ENCODE measurements at places on chromosomes 6 and 20.

DNA sequence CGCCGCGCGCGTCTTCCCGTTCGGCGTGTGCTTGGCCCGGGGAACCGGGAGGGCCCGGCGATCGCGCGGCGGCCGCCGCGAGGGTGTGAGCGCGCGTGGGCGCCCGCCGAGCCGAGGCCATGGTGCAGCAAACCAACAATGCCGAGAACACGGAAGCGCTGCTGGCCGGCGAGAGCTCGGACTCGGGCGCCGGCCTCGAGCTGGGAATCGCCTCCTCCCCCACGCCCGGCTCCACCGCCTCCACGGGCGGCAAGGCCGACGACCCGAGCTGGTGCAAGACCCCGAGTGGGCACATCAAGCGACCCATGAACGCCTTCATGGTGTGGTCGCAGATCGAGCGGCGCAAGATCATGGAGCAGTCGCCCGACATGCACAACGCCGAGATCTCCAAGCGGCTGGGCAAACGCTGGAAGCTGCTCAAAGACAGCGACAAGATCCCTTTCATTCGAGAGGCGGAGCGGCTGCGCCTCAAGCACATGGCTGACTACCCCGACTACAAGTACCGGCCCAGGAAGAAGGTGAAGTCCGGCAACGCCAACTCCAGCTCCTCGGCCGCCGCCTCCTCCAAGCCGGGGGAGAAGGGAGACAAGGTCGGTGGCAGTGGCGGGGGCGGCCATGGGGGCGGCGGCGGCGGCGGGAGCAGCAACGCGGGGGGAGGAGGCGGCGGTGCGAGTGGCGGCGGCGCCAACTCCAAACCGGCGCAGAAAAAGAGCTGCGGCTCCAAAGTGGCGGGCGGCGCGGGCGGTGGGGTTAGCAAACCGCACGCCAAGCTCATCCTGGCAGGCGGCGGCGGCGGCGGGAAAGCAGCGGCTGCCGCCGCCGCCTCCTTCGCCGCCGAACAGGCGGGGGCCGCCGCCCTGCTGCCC lies 1.1 kb downstream of the SOX4 start:
- no peak for DNase-seq

DNA sequence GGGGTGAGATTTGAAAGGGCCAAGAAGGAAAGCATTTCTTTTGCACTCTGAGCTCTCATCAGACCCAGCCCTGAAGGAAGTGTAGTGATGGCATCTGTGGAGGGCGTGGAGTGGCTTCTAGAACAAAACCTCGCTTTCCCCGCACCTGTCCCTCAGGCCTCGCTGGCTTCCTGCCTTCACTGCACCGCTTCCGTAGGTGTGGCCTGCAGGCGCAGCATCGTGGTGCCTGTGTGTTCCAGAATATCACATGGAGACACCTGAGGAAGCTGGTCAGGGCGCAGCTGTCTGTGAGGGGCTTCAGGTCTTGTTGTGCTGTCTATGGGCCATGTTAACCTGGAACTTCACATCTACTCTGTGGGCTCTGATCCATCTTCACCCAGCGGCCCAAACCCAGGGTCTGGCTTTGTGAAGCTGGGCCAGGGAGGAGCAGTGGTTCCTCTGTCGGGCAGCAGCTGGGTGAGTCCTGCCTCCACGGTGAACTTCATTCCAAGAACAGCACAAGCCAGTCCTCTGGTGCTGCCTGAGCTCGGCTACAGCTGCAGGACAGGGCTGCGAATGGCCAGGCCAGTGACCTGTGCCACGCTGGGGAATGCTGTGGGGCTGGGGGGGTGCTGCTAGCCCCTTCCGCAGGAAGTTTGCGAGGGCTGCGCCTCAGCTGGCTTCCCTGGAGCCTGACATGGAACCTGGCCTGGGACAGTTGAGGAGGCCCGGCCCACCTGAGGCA lies 40.9 kb downstream of the DSTN start:
- DNase-seq = no peak

DNA sequence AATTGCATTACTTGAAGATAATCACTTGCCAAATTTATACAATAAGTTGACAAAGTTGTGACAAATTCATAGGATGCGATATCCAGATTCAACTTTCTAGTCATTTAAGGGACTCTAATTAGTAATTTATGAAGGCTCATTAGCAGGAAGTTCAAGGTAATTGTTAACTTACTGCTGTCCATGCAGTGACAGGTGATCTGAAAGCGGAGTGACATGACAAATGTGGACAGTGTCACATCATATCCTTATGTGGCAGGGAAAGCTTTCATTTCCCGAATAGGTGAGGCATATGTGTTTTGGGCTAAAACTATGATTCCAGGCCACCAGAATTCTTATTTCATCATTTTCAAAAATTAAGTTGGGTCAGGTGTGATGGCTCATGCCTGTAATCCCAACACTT lies 115.9 kb upstream of the BMP2 start:
- no peak for DNase-seq

DNA sequence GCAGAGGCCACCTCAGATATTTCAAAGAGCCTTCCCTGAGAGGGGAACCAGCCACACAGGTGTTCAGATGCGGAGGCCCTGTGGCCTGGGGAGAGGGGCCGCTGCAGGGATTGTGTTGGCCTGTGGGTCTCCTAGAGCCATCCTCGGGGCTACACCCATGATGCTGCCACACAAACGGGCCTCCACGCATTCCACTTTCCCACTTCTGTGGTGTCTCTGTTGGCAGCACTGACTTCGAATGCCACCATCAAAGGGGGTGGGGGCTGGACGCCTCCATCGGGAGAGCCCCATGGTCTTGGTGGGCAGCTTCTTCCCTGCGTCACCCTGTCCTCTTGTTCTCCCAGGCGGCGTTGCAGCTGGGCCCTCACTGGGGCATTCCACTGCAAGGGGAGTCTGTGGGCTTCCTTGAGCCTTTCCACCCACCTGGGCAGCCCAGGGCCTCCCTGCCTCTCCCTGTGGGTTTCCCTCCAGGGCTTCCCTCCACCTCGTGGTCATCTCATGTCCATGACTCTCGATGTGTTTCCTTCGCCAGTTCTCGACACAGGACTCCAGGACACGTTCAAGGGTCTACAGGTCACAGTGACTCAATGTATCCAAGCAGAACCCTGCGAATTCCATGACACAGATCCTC lies 145.5 kb downstream of the ERMARD start:
- DNase-seq = no peak

- no peak for DNase-seq
Measured at GRCh38 chr6:121439926-121440325, 4.5 kb downstream of the GJA1 start.

DNA sequence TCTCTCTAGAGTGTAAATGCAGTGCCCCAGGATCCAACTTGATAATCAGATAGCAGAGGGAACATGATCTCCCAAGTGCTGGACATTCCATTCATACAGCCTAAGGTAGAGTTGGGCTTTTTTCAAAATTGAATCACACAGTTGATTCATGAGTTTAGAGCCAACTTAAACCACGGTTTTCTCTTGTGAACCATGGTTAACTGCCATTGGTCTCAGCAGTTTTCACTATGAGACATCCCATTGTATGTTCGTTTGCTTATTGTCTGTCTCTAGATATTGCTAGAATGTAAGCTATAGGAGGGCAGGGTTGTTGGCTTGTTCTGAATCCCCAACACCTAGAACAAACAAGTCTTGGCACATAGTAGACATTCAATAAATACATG lies 37.2 kb upstream of the TAF8 start:
- no peak for DNase-seq

GRCh38 chr6:1068905-1069304 lies 243.0 kb upstream of the FOXQ1 start:
- DNase-seq = no peak

- DNase-seq = no peak
Measured at GRCh38 chr6:139863346-139863745, 488.9 kb upstream of the CITED2 start.

DNA sequence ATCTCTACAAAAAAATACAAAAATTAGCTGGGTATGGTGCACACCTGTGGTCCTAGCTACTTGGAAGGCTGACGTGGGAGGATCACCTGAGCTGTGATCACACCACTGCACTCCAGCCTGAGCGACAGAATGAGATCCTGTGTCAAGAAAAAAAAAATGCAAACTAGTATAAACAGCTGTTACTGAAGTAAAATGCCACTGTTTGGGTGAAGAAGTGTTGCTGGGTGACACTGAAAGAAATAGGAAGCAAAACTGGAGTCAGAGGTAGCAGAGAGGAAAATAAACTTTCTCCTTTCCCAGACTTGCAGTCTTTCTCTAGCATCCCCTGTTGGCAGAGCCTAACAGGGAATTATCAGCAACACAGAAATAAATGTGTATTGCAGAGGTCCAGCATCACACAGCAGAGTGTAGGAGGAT lies 241.2 kb upstream of the PREP start:
- no peak for DNase-seq

- no peak for DNase-seq
Measured at GRCh38 chr6:3529232-3529631, 72.4 kb upstream of the SLC22A23 start.

- peak; percentile 56 for DNase-seq
Measured at GRCh38 chr6:143822584-143823024, 20.5 kb upstream of the LTV1 start.

GRCh38 chr20:19253916-19254820 lies 41.7 kb downstream of the SLC24A3 start:
- DNase-seq = no peak

- no peak for DNase-seq
Measured at GRCh38 chr6:10626154-10626741, 68.2 kb downstream of the C6orf52 start.

DNA sequence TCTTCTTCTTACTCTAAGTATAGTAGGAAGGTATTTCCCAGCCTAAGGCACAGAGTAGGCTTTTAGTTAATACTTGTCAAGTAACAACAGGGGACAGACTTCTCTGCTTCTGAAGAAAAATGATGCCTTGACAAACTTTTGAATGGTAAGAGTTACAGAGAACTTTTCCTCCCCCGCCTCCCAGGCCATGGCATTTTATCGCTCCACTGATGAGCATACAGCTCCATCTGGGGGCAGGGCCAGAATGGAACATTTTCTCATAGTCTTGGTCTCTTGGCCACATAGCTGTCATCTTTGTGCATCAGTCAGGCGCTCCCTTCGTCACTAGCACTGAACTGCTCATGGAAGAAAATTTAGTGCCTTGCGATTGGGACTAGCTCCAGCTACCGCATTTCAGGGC lies 1066.8 kb upstream of the CITED2 start:
- DNase-seq = peak; percentile 9

GRCh38 chr6:108260126-108260808 lies 573 bp downstream of the SNX3 start:
- peak; percentile 30 for DNase-seq

DNA sequence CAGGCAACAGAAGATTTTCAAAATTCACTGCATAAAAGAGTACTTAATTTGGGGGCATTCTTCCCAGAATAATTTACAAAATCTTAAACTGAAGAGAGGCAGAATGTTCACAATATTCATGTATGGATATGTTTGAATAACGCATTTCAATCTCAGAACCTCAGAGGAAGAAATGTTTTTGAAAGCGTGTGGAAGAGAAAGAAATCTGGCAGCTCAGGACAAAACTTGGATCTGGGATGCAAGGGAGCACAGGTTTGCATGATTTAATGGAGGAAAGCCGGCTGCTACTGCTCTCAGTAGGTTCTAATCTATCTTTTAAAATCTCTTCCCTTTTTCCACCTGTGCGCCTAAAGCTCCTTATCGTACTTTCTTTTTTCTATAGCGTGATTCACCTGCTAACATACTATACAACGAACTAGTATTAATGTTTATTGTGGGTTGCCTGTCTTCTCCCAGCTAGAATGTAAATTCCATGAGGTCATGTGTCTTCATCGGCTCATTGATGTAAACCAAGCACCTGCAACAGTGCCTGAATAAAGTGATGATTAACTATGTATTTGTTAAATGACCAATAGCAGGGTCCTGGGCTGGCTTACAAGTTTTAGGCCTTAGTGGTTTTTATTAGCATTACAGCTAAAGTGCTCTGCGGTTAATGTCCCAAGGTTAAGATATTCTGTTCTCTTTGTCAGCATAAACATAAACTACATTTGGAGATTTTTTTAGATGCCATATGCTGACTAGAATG lies 15.3 kb downstream of the PRL start:
- no peak for DNase-seq

DNA sequence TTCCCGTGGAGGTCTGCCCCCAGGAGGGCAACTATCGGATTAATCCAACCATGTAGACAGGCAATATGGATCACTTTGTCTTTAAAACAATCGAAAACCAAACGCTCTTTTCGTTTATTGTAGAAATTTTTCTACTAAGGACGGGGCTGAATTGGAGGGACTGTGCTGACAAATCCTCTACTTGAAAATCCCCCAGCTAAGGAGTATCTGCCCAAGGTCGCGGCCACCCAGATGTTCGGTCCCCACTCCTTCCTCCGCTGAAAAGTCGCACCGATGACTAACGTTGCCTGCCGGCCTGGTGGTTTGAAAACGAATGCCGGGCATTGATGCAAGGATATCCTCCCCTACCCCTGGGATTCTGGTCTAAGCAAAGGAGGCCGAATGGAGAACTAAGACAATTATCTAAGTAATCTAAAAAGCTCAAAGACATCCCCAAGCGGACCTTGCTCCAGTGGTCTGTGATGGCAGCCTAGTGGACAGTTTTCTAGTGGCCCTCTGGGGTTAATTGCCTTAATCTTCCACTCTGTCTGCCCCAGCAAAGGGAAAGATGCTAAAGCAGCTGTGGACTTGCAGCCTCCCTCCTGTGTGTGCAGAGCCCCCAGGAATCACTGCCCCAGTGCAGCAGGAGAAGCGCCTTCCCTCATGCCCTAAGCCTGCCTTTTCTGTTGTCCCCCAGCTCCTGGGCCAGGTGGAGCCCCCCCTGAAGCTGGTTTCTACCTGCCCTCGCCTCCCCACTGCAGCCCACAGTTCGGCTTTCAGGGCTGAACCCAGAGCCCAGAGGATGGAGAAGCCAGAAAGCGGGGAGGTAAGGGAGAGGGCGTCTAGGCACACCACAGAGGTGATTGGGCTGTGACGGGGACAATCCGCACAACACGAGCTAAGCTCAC lies 3.6 kb upstream of the FOXC1 start:
- DNase-seq = no peak

DNA sequence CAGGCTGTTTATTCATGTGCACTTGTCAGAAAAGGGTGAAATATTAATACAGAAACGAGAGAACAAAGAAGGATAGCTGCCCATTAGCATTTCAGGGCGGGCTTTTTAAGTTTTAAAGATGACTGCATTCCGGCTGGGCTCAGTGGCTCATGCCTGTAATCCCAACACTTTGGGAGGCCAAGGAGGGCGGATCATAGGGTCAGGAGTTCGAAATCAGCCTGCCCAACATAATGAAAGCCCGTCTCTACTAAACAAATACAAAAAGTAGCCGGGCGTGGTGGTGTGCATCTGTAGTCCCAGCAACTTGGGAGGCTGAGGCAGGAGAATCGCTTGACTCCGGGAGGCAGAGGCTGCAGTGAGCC lies 130.5 kb downstream of the HFE start:
- DNase-seq = peak; percentile 35

GRCh38 chr6:154993710-154994109 lies 1.4 kb upstream of the TIAM2 start:
- DNase-seq = no peak

- no peak for DNase-seq
Measured at GRCh38 chr6:45532721-45533210, 155.0 kb upstream of the SUPT3H start.

GRCh38 chr20:62489186-62489931 lies 13.6 kb upstream of the GATA5 start:
- DNase-seq = no peak

- no peak for DNase-seq
Measured at GRCh38 chr6:75946146-75946831, 126.2 kb downstream of the IMPG1 start.

All from kidney capillary endothelial cell (primary cell).